ENCODE measurements at places on chromosomes 12 and 14.
A peak's percentile ranks its signal among the peaks of the same experiment; 100 is the strongest.

DNA sequence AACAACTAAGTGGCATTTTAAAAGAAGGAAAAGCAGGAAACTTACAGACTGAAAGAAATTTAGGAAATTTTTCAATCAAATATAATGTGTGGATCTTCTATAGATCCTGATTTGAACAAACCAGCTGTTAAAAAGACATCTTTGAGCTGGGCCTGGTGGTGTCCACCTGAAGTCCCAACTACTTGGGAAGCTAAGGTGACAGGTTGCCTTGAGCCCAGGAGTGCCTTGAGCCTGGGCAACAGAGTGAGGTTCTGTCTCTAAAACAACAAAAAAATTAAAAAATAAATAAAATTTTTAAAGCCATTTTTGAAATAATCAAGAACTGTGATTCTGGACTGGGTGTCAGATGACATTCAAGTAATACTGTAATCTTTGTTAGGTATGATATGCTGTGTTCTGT is 7.0 kb downstream of the CKAP4 start:
- DNase-seq: no peak

- DNase-seq: no peak
These were observed 28.4 kb upstream of the SFSWAP start for GRCh38 chr12:131682510-131682895.

- DNase-seq: no peak
These were observed 13.6 kb upstream of the MYBPC1 start for GRCh38 chr12:101581190-101581589.

GRCh38 chr14:39228509-39229221 is 5.0 kb upstream of the MIA2 start:
- DNase-seq: no peak

DNA sequence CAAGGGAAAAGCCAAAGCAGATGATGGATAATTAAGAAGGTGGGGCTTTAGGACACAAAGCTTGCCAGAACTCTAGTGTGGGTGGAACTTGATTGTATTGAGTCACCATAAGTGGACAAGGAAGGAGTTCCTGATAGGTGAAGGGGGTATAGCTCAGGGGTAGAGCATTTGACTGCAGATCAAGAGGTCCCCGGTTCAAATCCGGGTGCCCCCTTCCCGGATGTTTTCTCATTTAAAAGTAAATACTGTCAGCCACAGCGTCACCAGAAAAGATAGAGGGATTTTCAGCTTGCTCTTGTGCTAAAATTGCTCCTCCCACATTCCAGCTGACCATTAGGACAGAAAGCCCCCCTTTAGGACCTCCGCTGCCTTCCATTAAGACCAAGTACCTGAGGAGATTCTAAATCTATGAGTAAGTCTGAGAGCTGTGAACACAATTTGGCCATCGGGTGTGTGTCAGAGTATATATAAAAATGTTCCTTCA is 36.6 kb downstream of the DCAF4 start:
- DNase-seq: no peak

DNA sequence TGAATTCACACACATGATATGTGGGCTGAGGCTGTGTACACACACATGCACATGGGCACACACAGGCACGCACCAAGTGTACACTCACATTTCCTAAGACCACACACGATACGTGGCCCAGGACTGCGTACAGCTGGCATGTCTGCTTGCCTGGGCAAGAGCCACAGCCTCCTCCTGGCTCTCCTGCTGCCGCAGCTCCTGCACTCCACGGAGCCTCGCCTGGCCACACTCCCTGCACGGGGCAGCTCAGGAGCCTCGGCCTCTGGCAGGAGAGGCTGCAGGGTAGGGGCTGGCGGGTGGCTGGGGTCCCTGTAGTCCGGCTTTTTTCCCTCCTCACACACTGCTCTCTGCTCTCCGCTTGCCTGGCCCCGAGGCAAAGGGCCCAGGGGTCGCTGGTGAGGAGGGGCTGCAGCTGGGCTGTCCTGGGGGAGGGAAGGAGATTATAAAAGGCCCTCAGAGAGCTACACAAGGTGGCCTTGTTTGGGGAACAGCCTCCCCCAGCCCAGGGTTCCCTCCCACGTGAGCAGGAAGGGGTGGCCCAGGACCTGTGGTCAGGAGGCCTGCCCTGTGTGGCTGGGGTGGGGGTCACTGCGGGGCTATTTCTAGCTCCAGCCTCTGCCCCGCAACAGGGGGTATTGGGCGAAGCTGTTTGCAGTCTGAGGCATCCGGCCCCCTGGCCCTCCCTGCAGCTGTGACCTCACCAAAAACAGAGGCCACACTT is 89.0 kb upstream of the SFSWAP start:
- no peak for DNase-seq

DNA sequence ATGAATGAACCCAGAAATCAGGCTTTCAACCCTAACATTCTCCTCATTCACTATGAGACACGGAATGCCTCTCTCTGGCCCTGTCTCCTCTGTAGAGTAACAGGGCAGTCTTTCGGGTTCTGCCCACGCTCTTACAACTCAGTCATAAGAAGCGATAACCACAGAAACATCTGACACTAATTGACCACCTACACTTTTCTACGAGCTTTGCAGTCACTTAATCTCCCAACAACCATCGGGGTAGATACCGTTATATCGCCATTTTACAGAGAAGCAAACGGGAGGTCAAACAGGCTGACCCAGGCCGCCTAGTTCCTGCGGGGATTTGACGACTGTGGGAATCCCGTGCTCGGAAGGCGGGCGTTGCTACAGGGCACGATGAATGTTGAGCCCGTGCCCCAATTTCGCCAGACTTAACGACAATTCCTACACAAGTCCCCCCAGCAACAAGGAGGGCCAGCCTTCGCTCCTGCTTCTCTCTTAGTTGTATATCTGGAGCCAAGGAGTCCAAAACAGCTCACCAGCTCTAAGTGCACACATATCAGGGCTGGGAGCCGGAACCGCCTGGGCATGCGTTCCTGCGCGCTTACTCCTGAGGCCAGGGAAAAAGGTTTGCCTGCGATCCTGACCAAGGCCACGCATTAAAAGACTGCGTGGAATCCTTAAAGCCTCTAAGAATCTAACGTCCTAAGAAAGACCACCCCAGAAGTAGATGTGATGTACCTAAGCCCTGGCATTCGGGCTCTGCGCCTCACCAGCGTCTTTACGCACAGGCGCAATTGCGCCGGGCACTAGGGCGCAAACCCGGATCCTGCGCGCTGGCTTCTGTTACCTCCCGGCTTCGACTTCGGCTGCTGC is 38.7 kb upstream of the TBX5 start:
- no peak for DNase-seq

- DNase-seq: peak; percentile 14
These were observed 70.4 kb downstream of the NRXN3 start for GRCh38 chr14:78240567-78240966.

- peak; percentile 30 for DNase-seq
These were observed 239.2 kb upstream of the FKBP4 start for GRCh38 chr12:2555487-2556082.

GRCh38 chr14:76391981-76392690 is 16.2 kb downstream of the ESRRB start:
- DNase-seq: no peak

DNA sequence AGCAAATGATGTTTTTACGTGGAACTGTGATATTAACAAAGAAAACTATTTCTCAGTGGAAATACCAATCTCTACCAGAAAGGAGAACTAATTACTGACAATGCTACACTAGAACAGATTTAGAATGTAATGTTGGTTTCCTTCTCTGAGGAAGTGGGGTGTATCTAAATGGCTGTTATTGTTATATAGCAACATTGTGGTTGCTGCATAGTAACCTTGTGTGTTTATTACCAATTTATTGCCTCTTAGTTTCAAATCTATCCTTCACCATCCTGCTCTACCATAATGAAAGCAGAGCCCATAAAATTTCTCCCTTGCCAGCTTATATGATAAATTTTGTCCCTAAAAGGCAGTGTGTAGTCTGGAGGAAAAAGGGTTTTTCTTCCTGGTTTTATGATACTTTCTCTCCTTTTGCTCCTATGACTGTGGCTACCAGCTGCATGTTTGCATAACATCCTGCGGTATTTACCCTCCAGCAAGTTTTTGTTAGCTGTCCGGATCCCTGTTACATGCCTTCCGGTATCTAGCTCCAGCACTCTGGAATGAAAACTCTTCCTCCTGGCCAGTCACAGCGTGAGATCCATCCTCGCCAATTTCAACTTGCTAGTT is 5.7 kb upstream of the KLRK1 start:
- DNase-seq: no peak

DNA sequence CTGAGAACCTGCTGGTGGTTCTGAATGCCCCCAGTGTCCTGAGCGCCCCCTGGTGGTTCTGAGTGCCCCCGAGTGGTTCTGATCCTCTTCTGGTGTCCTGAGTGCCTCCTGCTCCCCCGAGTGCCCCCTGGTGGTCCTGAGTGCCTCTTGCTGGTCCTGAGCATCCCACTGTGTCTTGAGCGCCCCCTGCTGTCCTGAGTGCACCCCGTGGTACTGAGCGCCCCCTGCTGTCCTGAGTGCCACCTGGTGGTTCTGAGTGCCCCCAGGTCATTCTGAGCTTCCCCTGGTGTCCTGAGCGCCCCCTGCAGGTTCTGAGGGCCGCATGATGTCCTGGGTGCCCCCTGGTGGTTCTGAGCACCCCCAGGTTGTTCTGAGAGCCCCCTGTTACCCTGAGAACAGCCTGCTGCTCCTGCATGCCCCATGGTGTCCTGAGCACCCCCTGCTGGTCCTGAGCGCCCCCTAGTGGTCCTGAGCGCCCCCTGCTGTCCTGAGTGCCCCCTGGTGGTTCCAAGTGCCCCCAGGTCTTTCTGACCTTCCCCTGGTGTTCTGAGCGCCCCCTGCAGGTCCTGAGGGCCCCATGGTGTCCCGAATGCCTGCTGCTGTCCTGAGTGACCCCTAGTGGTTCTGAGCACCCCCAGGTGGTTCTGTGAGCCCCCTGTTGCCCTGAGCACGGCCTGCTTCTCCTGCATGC is 1165.4 kb downstream of the TMEM121 start:
- no peak for DNase-seq

DNA sequence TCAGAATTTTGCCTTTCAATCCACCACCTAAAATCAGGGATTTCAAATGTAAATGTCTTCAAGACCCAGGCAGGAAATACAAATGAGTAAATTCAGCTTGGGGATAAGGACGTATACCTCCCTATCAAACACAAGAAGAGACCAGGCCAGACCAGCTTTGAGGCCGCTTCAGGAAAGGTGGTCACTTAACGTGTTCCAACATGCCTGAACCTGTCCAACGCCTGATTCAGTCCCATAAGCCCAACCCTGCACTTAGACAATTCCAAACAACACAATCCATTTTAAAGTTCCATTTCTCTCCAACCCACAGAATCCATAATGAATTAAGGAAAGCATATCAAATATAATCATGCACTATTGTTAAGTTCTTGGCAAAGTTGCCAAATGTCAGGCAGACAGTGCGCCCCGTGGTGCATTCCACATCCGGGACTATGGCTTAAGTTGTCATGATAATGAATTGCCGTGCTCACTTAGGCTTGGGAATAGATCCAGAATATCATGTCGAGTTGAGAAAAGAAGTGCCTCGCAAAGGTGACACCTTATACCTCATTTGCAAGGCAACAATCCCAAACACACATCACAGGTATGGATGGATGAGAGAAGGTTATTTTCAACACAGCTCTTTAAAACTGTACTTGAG is 35.5 kb downstream of the CCDC60 start:
- peak; percentile 7 for DNase-seq

- no peak for DNase-seq
These were observed 5.7 kb upstream of the POP5 start for GRCh38 chr12:120586860-120587259.

DNA sequence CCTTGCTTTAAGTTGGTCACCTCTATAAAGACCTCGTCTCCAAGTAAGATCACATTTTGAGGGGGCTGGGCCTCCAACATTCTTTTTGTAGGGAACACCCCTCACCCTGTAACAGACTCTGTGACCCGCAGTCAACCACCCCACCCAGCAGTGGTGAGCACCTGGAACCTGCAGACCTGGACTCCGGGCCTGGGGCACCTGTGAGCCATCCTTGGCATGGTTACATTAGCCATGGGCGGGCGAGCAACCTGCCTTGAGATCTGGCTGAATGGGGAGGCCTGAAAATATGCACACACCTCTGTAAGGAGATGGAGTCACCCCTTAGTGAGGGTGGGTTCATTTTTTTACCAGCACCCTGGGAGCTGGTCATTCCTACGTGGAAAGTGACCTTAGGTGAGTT is 95.3 kb downstream of the RIMBP2 start:
- no peak for DNase-seq

GRCh38 chr12:68270358-68270757 is 17.0 kb upstream of the IL22 start:
- no peak for DNase-seq

GRCh38 chr14:34496007-34496678 is 34.1 kb upstream of the SPTSSA start:
- DNase-seq: no peak

DNA sequence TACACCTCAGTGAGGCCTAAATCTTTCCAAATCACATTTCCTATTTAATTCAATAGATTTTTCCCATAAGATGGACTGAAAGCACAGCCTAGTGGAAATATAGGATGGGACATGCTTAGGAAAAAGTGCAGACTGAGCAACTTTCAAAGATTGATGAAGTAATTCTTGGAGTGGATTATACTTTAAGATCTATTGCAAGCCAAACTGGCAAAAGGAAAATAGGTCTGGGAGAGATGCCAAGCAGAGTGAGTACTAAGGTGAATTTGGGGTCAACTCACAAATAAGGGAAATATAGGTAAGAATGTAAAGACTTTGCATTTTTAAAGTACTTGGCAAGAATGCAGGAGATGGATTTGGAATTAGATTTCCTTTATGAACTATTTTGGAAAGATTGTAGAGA is 170.2 kb upstream of the FOXG1 start:
- no peak for DNase-seq

GRCh38 chr14:31027847-31028246 is 1.7 kb upstream of the STRN3 start:
- no peak for DNase-seq

GRCh38 chr14:101444116-101444515 is 117.2 kb upstream of the DIO3 start:
- no peak for DNase-seq

DNA sequence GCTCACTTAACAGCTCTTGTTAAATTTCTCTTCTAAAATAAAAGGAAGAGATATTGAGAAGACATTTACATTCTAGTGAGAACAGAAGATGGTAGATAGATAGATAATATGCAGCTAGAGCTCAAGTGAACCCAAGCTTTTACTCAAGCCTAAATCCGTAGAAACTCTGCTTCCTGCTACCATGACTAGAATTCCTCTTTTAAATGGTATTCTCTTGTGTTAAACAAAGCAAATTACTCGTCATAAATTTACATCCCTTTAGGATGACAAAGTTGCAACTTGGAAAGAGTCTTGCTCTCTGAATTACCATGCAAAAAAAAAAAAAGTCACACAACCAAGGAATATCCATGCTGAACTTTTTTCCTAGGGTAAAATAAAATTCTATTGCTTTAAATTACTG is 160.7 kb upstream of the LRFN5 start:
- DNase-seq: no peak

- no peak for DNase-seq
These were observed 279.8 kb downstream of the DUSP6 start for GRCh38 chr12:89072294-89073026.

GRCh38 chr12:109462868-109463692 is 14.0 kb downstream of the KCTD10 start:
- DNase-seq: no peak
